ENCODE measurements at places on chromosomes 3 and 15. TPM values are rescaled to one million over a fixed set of nuclear protein-coding genes. Genes with fewer than 3 reads are reported as not detected.

DNA sequence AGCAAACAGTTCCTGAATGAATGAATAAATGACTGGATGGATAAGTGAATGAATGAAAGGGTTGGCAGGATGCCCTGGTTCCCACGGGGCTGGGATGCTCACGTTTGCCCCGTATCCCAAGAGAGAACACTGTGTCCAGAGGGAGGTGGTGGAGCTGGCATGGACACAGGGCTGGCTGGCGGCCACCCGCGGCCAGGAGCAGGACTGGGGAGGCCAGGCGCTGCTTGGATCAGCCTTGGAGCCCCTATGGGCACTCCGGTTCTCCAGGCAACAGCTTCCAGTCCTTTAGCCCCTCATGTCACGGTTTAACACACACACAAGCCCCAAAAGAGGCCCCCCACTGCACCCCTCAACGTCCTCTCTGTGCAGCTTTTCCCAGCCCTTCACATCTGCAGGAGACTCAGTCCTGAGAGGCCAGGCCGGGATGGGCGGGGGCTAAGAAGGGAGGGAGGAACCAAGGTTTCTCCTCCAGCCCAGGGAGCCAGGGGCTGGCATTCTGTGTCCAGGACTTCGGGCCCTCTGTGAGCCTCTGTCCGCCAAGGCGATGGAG lies 86.0 kb upstream of the ALDH1L1 start:
- H3K27me3 ChIP-seq = no peaks in the 10 kb centered on the region
- peak overlapping the region; percentile 86 for H3K27ac ChIP-seq
- peaks cover 48% of the 10 kb centered on the region for H3K4me1 ChIP-seq
- H3K4me3 ChIP-seq = no peak overlapping the region

DNA sequence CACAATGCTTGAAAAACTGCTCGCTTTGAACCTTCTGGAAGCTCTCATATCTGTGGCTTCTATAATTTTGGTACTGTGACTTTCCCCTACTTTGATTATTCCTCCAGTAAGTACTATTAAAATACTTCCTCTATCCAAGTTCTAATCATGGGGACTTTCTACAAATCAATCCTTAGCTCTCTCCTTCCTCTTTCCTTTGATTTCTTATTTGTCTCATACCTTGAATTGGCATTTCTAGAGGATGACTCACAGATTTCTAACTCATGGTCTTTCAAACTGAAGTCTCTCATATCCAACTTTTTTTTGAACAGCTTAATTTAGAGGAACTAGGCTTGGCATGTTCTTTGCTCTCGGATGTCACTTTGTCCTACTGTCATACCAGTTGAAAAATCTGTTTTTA lies 241.8 kb downstream of the TBC1D5 start:
- no peaks in the 10 kb centered on the region for H3K27me3 ChIP-seq
- no peaks in the 10 kb centered on the region for H3K36me3 ChIP-seq
- peaks cover 7% of the 10 kb centered on the region for H3K4me1 ChIP-seq
- no peak overlapping the region for H3K4me3 ChIP-seq

DNA sequence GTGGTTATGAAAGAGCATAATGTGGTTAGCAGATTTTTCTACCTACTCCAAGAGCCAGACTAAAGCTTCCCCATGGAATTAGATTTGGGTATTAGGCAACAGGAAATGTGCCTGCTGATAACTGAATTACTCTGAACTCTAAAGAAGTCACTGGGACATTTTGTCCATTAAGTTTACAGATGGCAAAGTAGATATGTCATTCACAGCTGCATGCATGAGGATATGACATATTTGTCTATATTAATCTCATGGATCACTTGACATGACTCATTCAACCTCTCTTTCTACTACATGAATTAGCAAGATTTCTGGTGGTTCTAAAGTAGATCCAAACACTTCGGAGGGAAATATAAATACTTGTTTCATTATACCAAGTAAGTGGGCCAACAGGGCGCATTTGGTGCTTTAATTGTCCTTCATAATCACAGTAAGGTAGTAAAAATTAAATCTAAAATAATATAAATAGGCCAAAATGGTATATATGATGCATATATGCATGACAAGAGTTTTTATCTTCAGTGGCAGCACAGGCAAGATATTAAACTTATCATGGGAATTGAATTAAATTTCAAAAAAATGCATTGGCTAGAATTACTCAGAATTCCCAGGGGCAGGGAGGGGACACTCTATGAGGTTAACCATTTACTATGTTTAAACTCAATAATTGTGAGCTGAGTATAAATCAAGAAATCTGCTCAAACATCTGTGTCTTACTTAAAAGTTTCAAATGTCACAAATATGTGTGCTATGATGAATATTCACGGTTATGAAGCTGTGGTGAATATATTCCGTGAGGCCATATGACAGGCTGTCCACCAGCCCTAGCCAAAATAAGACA lies 365.3 kb upstream of the KCNMB2 start:
- no peaks in the 10 kb centered on the region for H3K27me3 ChIP-seq
- peaks cover 22% of the 10 kb centered on the region for H3K4me1 ChIP-seq
- H3K36me3 ChIP-seq = no peaks in the 10 kb centered on the region
- H3K4me3 ChIP-seq = no peak overlapping the region

- peak overlapping the region; percentile 99 for H3K4me3 ChIP-seq
- H3K36me3 ChIP-seq = peaks cover 28% of the 10 kb centered on the region
- H3K4me1 ChIP-seq = peaks cover 30% of the 10 kb centered on the region
- peak overlapping the region; percentile 98 for H3K27ac ChIP-seq
- H3K27me3 ChIP-seq = peaks cover 6% of the 10 kb centered on the region
Observed at GRCh38 chr3:196288141-196288460, 575 bp upstream of the PCYT1A start.

DNA sequence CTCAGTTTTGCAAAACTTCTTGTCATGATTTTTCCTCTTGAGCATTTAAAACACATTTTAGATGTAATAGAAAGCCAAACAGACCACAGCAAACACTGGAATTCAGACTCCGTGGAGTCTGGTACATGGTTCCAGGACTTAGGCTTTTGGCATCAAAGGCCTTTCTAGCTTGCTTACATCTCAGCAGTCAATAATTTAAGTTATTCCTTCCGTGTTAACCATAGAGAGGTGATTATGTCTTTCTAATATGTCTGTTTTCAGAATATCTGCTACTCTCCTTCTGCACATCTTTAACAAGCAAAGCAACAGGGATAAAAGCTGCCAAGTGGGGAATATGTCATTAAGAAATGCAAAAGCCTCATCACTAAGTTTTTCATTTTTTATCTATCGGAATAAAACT lies 171.7 kb upstream of the CRBN start:
- H3K4me1 ChIP-seq = no peaks in the 10 kb centered on the region
- H3K4me3 ChIP-seq = no peak overlapping the region
- H3K27ac ChIP-seq = no peak overlapping the region
- DNase-seq = no peak
- H3K36me3 ChIP-seq = no peaks in the 10 kb centered on the region

DNA sequence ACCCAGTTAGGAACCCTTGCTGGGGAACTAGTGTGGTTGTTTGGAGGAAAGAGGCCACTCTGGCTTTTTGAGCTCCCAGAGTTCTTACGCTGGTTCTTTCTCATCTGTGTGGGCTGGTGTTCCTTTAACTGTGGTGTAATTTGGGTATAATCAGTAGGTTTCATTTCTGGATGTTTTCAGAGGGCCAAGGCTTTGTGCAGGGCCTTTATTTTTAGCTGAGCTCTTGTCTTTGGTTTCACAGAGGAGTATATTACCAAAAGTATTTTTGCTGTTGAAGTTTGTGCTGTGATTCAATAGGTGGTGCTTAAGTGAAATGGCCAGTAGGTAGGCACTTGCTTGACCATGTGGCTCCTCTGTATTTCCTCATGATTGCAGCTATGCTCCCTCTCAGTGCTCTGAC lies 357.9 kb downstream of the KCNH8 start:
- no peaks in the 10 kb centered on the region for H3K27me3 ChIP-seq
- no peaks in the 10 kb centered on the region for H3K4me1 ChIP-seq
- DNase-seq = no peak
- no peak overlapping the region for H3K27ac ChIP-seq

- DNase-seq = no peak
- H3K27ac ChIP-seq = no peak overlapping the region
- H3K4me3 ChIP-seq = no peak overlapping the region
- H3K4me1 ChIP-seq = peaks cover 7% of the 10 kb centered on the region
- H3K36me3 ChIP-seq = no peaks in the 10 kb centered on the region
- H3K27me3 ChIP-seq = peaks cover 22% of the 10 kb centered on the region
Observed at GRCh38 chr15:75197062-75197630, 4.5 kb upstream of the C15orf39 start.

DNA sequence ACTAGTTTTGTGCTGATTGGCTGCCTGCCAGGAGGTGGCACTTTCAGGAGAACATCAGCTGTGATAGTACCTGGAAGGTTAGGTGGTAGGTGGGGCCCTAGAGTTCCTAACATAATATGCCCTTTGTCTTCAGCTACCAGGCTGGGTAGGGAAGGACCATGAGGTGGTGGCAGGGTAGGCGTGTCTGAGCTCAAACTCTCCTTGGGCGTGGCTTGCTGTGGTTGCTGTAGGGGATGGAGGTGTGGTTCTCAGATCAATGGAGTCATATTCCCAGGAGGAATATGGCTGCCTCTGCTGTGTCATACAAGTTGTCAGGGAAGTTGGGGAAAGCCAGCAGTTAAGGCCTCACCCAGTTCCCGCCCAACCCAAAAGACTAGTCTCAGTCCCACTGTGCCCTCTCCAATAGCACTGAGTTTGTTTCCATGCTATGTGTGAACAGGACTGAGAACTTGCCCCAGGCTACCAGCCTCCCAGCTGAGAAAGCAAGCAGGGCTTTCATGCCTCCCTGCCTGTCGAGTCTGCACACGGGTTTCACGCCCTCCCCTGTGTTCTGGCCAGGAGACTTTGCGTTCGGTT lies 107.7 kb downstream of the CHCHD4 start:
- H3K36me3 ChIP-seq = no peaks in the 10 kb centered on the region
- no peaks in the 10 kb centered on the region for H3K27me3 ChIP-seq
- H3K27ac ChIP-seq = no peak overlapping the region
- no peak for DNase-seq
- peaks cover 7% of the 10 kb centered on the region for H3K4me1 ChIP-seq
- H3K4me3 ChIP-seq = no peak overlapping the region

The AADACL2 gene
- not detected for total RNA-seq

The BSN gene
- total RNA-seq = 0.08 TPM

The KBTBD8 gene
- total RNA-seq = 1.8 TPM

The ZNF80 gene
- not detected for total RNA-seq

The PSMA4 gene
- total RNA-seq = 217 TPM

The CFAP161 gene
- total RNA-seq = 0.32 TPM

The CYP1A2 gene
- not detected for total RNA-seq

The NCBP2 gene
- total RNA-seq = 77.7 TPM

Data from HFFc6 (cell line).